T-helper 9 cell (primary cell): ENCODE measurements at places on chromosomes 5 and 9.

DNA sequence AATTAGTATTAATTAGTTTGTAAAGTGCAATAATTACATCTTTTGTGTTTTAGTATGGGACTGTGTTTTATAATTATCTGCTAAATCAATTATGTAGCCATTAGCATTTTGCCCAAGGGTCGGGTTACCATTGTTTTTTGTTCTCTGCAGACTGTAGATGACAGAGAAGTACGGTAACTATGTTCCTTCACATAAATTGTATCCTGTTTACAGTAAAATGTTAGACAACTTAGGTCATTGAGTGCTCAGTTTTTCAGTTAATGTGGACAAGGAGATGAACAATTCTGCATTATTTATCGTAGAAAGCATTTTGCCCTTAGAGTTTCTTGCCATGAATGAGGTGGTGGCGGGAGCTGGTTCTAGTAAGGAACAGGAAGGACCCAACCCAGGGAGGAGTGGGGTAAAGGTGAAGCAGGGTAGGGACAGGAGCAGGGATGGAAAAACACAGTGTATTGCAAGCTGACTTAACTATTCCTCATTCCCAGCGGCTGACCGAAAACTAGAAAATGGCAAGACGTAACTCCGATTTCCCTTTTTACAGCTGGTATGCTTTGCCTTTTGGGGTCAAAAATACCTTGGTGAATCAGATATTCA lies 243.7 kb upstream of the SLC24A2 start:
- DNase-seq: no peak

GRCh38 chr9:109355564-109356297 lies 34.9 kb upstream of the EPB41L4B start:
- DNase-seq: no peak

DNA sequence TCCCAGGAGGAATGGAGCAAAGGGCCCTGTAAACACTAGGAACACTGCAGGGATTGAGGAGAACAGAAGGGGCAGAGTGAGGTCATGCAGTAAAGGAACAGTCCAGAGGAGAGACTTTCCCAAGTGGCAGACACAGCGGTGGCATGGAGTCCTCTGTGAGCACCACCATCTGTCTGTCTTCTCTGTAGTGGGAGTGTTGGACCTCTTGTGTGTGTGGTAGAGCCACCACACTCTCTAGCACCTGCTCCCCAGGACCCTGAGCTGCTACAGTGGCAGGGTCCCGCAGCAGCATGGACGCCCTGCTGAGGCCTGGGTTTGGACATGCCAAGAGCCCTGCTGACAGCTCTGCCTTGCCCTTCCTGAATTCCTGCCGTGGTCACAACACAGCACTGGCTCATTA lies 75.7 kb upstream of the LARP1 start:
- DNase-seq: no peak

GRCh38 chr9:106326493-106326892 lies 536.5 kb upstream of the ZNF462 start:
- no peak for DNase-seq
